ENCODE measurements at places on chromosomes 5 and 9. TPM values are rescaled to one million over a fixed set of nuclear protein-coding genes. Genes with fewer than 3 reads are reported as not detected.

SLC45A2 gene
- total RNA-seq, result under 0.01 TPM

IL33 gene
- total RNA-seq, result 83.6 TPM

ADCY2 gene
- total RNA-seq, result not detected

NXNL2 gene
- total RNA-seq, result 0.77 TPM

HK3 gene
- not detected for total RNA-seq

LCN1 gene
- not detected for total RNA-seq

EQTN gene
- not detected for total RNA-seq

GMCL2 gene
- total RNA-seq, result not detected

CCDC171 gene
- total RNA-seq, result 4.4 TPM

INSYN2B gene
- total RNA-seq, result 2.9 TPM

ADAMTSL2 gene
- total RNA-seq, result under 0.01 TPM

VCAN gene
- 388 TPM for total RNA-seq

MCIDAS gene
- total RNA-seq, result not detected

CDH9 gene
- not detected for total RNA-seq

SH3PXD2B gene
- total RNA-seq, result 14.5 TPM

NUTM2F gene
- total RNA-seq, result not detected

S1PR3 gene
- total RNA-seq, result 14.2 TPM

CDX1 gene
- not detected for total RNA-seq

KCNIP1 gene
- total RNA-seq, result not detected

CTXN3 gene
- total RNA-seq, result not detected

CARD9 gene
- total RNA-seq, result 0.79 TPM

MRPS27 gene
- 54.5 TPM for total RNA-seq

IRGM gene
- total RNA-seq, result 0.09 TPM

SPATA6L gene
- 0.26 TPM for total RNA-seq

ZBED3 gene
- total RNA-seq, result 1.4 TPM

GFRA3 gene
- total RNA-seq, result not detected

SPARC gene
- total RNA-seq, result 832 TPM

Measured in bronchial smooth muscle cell (primary cell).